ENCODE measurements at places on chromosomes 13 and 19.
A peak's percentile ranks its signal among the peaks of the same experiment; 100 is the strongest.

DNA sequence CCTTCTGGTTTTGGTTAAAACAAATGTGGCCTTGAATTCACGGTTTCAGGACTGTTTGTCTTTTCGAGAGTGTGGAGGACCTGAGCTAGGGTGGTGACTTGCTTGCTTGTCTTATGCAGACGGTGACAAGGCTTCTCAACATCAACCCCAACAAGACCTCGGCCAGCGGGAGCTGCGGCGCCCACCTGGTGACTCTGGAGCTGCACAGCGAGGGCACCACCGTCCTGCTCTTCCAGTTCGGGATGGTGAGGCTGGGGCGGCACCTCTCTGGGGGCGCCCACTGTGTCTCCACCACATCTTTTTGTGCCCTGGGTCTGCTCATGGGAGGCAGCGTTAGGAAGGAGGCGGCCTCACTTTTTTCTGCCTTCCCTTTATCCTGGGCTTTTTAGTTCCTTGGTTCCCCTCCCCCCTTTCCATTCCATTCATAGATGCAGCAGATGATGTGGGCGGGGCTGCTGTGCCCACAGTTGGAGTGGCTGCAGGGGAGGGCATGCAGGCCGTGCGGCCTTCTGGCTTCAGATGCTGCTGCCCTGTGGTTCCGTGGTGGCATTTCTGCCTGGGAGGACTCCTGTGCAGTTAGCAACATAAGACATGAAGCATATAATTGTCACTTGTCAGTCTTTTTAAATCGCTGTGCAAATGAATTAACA is 23.3 kb downstream of the LAMP1 start:
- no peak for DNase-seq

GRCh38 chr19:16118489-16119033 is 6.9 kb downstream of the RAB8A start:
- no peak for DNase-seq

DNA sequence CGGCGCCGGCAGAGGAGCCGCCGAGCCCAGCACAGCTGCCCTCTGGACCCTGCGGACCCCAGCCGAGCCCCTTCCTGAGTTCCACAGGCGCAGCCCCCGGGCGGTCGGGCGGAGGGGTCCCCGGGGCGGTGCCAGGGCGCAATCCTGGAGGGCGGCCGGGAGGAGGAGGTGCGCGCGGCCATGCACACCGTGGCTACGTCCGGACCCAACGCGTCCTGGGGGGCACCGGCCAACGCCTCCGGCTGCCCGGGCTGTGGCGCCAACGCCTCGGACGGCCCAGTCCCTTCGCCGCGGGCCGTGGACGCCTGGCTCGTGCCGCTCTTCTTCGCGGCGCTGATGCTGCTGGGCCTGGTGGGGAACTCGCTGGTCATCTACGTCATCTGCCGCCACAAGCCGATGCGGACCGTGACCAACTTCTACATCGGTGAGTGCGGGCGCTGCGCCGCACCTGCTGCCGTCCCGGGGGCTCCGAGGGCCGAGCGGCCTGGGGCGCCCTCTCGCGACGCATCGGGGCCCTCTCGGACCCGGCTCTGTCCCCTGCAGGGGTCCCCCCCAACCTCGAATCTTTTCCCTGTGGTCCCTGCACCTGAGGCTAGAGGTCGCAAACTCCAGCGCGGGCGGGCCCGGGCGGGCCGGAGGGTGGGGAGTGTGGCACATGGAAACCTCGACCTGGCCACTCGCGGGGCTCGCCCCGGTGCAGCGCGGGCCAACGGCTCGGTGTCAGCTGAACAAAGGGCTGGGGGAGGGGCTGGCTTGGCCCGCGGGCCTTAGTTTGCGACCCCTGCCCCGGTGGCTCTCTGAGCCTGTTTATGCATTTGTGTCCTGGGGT is at the start of gene KISS1R:
Gene KISS1R (plus strand): TSS at position 11 of the 829 bp plus-strand sequence. CDS start 170 bp downstream, at position 181.
- DNase-seq = no peak

- no peak for DNase-seq
Measured at GRCh38 chr13:41835871-41836270, 125.0 kb downstream of the VWA8 start.

GRCh38 chr19:35023428-35023827 is 6.8 kb upstream of the SCN1B start:
- no peak for DNase-seq

GRCh38 chr13:104996022-104996421 is 1539.4 kb downstream of the EFNB2 start:
- DNase-seq = no peak

GRCh38 chr13:23776698-23777574 is 112.3 kb downstream of the MIPEP start:
- DNase-seq = no peak

GRCh38 chr13:102089177-102089576 is 312.7 kb downstream of the FGF14 start:
- DNase-seq = no peak

DNA sequence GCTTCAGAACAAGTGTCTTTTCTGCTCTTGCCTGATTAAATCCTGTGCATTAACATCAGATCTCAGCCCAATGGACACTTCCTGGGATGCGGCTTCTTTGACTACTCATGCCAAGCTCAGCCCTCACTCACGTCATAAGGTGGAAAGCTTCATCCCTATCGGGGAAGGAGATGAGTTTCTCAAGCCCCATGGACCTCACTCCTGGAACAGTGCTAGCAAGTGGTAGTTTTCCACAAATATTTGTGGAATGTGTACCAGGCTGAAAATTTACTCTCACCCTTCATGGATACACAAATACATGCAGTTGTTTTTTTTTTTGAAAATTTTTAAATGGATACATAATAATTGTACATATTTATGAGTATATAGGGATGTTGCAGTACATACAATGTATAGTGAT is 34.6 kb upstream of the FARP1 start:
- no peak for DNase-seq

DNA sequence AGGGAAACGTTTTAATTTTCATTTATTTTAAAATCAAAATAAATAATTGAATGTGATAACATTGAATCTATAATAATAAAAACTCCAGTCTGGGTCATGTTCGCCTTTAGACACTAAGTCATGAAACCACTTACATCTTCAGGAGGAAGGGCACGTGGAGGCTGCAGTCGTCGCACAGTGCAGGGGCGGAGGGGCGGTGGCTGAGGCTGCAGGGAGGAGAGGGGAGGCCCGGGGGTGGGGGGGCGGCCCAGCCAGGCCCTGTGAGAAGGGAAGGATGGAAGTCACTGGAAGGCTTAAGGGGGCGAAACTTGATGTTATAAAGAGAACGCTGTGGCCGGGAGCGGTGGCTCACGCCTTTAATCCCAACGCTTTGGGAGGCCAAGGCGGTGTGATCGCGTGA is 14.9 kb upstream of the LATS2 start:
- no peak for DNase-seq

GRCh38 chr13:106786006-106786563 is 218.1 kb upstream of the ARGLU1 start:
- no peak for DNase-seq

- no peak for DNase-seq
Measured at GRCh38 chr19:18612772-18613588, at the start of gene TMEM59L. TMEM59L (plus strand) TSS chr19:18612870; CDS start chr19:18612959, 89 bp downstream.

DNA sequence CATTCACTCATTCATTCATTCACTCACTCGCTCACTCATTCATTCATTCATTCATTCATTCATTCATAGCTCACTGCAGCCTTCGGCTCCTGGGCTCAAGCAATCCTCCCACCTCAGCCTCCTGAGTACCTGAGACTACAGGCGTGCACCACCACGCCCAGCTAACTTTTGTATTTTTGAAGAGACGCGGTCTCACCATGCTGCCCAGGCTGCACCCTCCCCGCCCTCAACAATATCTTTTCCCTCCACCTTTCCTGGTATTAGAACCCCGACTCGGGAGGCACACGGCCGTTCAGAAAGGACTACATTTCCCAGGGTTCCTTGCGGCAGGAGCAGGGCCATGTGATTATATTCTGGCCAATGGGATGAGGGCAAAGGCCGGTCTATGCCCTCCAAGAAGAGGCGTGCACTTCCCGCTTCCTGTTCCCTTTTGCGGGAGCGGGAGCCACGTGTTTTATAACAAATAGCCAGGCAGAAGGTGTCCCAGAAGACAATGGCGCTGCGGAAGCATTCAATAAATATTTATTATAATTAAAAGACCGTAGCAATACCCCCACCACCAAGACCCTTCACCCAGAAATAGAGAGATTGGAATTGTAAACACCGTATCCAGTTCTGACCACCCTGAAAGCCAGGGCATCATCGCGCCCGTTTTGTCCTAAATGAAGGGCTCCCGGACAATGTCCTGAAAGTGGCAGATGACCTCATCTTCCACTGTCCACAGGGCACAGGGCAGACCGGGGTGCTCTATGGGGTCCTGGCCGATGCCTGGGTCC is 15.9 kb downstream of the TICAM1 start:
- peak; percentile 48 for DNase-seq

GRCh38 chr13:54733639-54734038 is 1705.0 kb downstream of the OLFM4 start:
- DNase-seq = no peak

DNA sequence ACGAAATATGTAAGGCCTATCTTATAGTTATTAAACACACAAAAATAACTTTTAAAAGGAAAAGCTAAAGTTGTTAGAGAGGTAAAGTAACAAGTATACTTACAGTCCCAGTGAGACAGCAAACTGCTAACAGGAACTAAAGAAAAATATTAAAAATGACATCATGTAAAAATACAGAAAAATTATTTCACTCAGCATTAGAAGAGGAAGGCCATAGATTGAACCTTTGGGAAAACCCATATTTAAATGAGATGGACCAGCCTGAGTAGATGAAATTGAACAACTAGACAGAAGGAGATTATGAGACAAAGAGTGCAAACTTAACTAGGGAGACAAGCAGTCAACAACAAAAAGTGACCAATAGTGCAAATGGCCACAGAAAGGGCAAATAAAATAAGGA is 49.4 kb downstream of the LNX2 start:
- DNase-seq = no peak

GRCh38 chr13:93959796-93960533 is 519.5 kb downstream of the DCT start:
- no peak for DNase-seq

GRCh38 chr13:73261739-73262216 is 203.0 kb downstream of the KLF5 start:
- DNase-seq = no peak

DNA sequence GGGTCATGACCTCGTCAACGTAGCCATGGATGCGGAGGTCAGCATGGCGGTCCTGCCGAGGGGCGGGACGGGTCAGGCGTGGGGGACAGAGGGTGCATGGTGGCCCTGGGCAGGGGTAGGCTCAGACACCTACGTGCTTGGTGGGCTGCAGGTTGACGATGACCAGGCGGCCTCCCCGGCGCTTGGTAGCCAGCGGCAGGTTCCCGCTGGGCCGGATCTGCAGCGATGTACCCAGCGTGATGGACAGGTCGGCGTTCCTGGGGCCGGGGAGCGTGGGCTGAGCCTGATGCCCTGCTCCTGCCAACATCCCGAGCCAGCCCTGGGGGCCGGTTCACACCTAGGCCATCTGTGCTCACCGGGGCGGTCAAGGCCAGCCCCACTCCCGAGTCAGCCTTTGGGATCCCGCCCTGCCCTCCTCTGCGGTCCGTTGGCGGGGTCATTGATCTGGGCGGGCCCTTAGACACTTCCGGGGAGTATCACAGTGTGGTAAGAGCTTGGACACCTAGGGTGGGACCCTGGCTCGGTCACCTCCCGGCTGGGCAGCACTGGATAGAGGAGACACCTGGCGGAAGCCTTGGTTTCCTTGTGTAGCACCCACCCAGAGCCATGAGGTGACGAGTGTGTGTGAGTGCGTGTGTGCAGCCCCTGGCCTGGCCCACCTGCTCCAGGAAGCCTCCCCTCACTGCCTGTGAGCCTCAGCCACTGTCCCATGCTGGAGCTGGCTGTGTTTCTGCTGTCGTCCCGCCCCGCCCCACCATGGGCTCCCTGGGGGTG is 7.3 kb downstream of the SIRT6 start:
- no peak for DNase-seq

DNA sequence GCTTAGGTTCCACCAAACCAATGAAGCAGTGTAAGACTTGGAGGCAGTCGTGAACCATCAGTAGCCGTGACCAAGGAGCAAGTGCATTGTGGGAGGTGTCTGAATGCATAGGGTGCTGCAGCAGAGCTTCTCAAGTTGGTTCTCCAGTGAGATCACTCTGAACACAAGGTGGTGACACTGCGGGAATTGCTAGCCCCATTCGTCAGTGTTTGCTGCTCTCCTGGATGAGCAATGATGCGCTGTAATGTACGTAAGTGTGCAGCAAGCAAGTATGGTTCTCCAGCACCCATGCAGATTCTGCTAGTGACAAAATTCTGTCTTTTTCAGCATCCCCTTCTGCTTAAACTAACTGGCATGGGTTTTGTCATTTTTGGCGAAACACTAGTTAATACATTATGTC is 97.6 kb upstream of the HTR2A start:
- DNase-seq = no peak

DNA sequence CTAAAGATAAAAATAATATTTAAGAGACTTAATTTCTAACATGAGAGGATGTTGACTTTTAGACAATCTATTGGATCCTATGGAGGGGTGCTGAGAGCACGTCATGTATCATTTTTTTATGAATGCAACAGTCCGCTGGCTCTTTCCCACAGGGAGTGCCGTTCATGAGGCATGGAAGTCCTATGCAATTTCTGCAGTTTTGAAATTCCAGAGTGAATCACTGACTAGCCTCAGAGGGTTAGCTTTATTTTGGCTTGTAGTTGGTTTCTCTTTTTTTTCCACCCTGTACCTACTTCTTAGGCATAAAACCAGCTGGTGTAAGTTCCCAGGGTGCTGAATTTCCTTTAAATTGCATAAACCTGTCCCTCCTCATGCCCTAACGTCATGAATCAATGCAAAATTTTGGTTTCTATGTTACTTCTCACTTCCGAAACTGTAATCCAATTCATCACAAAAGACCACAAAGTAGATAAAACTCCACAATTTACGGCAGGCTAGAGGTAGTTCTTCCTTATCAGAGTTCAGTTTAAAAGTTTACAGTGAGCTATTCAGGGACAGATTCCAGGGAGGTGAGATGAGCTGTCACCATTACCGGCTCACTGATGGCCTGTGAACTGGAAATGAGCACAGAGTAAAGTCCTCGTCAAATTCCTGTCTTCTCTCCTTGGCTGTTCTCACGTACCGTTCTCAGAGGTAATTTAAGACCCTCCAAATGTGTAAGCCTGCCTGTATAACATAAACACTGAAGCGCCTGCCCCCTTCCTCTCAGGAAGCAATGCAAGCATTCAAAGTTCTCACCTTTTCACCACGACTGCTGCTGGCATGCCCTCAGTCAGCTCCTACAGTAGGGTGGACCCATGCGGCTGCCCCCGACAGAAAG is 216.6 kb upstream of the SLC10A2 start:
- no peak for DNase-seq

DNA sequence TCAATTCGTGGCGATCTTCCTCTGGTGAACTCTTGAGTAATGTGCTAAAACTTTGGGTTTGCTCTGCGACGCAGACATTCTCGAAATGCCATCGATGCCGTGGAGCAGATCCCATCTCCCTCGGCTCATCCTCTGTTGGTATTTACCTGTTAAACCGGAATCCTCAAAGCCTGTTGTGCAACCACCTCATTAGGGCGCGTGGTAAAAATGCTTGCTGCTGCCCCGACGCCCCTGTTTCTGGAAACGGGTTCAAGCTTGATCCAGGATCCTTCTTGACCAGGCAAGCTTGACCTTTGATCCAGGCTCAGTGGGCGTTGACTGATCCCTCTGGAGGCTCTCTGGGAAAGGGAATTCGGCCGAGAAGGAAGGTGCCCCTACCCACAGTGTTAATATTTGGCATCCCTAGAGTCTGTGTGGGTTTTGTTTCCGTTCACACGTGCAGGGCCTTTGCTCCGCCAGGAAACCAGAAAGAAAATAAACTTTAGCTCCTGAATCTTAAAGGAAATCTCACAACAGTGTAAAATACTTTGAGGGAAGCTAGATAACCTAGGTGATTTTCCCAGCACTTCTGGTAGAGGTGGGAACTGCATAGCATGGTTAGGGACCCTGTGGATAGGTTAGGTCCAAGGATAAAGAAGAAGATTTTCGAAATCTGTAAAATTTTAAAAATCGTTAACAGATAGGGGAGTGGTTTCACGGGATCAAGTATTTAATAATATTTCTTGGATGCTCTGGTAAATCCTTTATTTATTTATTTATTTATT is 1.1 kb downstream of the LSM14A start:
- no peak for DNase-seq
